ENCODE measurements at places on chromosomes 3 and 15.
A peak's percentile ranks its signal among the peaks of the same experiment; 100 is the strongest.

DNA sequence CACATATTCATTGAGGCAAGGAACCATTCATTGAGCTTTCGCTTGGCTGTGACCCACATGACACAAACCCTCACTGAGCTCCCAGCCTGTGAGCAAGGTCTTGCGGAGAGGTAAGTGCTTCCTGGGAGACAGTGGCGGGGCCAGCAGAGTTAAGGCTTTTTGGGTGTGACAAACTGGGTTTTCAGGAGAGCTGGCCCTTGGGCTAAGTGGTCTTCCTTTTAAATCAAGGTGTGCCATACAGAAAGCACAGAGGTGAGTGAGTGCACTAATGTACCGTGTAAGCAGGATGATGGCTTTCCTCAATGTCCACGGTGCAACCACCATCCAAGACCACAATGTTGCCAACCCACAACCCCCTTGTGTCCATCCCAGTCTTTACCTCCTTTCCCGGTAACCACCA lies 28.6 kb downstream of the POMGNT2 start:
- no peak for DNase-seq

DNA sequence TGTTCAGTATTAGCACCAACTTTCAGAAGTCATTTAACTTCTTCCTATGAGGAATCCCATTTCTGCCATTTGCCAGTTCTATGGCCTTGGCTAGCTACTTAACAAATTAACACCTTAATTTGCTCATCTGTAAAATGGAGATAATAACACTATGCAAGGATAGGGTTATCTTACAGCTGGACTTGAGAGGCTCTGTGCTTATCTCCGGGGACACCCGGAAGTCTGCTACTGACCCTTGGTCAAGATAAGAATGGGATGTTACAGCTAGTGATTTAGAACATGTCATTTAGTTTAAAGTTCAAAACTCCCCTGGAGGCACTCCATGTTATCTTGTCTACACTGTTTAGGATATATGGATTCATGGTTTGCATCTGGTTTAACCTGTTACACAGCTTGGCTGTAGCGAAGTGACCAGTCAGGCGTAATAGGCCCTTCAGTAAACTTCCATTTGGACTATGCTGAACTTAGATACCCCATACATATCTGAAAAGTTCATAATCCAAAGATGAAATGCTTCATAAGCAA lies 156.0 kb upstream of the CD96 start:
- DNase-seq = no peak

GRCh38 chr3:69051756-69052471 lies at the start of gene TMF1:
TMF1 (minus strand) TSS chr3:69052333; CDS start chr3:69052086, 247 bp downstream.
- DNase-seq = peak; percentile 99

- no peak for DNase-seq
Observed at GRCh38 chr3:37598808-37599581, 262.7 kb upstream of the CTDSPL start.

DNA sequence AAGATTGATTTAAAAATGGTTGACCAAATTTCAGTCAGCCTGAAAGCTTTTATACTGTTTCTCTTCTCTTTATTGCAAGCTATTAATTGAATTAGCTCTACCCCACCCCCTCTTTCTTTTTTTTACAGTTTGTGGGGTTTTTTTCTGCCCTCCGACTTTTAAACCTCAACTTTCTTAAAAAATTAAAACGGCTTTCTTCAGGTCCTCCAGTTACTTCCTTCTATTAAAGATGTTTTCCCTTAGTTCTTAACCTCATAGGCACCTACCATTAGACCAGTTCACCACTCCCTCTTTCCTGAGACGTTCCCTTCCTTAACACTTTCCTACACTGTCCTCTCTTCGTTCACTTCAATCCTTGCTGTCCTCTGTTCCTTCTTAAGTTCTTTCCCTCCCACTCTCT lies 52.4 kb downstream of the ATP8B4 start:
- no peak for DNase-seq

GRCh38 chr3:12545473-12545791 lies at the start of gene MKRN2OS:
MKRN2OS (minus strand) TSS chr3:12545499; CDS start chr3:12545464, 35 bp downstream.
- DNase-seq = no peak

Data from muscle of back (tissue), 13 donors.